ENCODE measurements at places on chromosomes 2 and 18.

DNA sequence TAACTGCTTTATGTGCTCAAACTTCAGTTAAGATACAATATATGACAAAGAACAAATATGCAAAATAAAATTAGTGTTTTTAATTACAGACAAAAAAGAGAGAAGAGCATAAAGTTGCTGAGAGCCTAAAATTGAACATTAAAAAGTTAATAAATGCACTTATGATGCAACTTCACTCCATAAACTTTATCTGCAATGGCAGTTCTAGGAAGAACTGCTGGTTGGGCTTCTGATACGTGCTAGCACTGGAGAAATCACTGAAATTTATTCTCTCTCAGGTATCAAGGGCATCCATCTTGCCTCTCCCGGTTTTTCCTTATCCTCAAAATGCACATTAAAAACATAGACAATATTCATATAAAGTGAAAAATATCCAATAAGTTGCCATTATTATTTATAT is 35.7 kb downstream of the MYO3B start:
- no peak for DNase-seq

DNA sequence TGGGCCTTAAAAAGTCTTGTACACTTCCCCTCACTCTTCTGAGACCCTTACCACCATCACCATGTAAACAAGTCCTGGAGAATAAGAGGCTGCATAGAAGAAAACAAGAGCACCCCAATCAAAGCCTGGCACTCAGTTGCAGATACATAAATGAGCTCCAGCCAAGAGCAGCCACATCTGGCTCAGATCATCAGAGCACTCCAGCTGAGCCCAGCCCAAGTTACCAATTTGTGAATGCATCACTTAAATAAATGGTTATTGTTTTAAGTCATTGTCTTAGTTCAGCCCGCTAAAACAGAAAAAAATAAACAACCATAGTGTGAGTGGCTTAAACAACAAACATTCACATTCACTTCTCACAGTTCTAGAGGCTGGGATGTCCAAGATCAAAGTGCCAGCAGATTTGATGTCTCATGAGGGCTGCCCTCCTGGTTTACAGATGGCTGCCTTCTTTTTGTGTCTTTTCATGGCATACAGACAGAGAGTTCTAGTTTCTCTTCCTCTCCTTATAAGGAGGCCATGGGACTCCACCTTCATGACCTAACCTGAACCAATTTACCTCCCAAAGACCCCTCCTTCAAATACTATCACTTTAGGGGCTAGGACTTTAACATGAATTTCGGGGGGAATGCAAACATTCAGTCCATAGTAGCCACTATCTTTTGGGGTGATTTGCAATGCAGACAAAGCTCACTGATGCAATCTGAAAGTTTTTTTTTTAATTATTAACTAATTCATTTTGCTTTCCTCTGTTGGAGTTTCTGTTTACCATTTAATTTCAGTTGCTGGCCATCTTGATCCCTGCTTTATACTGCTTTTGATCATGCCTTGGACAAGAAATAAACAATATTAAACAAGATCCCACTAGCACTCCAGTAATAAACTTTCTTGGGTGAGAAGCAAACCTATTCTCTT is 187.5 kb upstream of the ACVR2A start:
- no peak for DNase-seq

DNA sequence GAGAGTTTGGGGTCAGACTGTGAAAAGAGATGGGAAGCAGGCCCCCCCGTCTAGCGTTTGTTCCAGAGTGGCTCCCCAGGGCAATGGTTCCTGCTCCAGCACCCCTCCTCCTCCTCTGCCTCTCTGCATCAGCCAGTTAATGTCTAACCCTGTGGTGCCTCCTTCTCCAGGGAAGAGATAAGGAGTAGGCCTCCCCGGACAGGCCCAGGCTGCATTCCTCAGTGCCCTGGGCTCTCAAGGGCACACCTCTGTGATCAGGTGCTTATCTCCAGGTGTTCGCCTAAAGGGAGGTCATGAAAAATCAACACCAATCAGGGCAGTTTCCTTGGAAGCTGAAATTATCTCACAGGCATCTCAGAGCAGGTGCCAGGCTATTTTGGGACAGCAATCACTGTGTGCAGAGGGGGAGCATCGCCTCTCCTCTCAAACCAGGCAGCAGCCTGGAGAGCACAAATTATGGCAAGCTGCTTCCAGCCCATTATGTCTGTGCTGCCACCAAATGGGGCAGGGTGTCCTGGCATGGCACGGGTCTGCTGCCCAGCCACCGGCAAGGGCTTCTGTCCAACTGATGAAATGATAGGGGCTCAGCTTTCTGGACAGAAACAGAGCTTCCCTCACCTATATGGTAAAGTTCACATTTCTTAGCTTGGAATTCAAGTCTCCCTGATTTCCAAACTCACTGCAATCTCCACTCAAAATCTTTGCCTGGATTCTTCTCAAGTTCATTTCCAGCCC is 255.8 kb upstream of the SLC14A2 start:
- no peak for DNase-seq

GRCh38 chr2:188893972-188894371 is 80.2 kb upstream of the COL3A1 start:
- DNase-seq: no peak

DNA sequence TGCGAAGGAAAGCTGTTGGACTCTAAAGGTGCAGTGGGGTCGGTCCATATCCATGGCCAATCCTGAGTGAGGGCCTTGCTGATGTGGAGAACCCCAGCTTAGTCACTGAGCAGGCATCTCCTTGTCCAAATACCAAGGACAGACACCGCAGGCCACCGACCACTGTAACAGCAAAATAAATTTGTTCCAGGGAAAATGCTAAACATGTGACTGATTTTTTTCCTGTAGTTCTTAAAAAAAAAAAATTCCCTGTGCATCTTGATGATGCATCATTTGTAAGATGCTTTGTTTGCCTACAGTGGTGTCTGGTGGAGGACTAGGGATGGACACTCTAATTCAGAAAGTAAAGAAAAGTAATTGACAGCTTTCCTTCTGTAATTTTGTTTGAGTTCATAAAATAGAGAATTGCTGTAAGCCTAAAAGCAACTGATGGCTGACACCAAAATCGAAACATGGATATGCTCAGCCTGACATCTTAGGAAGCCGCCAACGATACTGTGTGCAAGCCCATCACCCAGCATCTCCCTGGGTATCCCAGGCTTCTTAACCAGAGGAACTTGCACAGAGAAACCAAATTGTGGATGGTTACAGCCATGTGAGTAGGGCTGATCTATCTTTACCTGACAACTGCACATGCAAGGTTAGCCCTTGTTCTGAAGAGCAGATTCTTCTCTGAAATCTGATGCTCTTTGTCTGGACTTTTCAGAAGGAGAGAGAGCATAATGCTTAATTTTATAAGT is 188.6 kb downstream of the ARL4C start:
- no peak for DNase-seq

GRCh38 chr18:76493213-76494161 is 1.6 kb downstream of the ZNF516 start:
- no peak for DNase-seq

DNA sequence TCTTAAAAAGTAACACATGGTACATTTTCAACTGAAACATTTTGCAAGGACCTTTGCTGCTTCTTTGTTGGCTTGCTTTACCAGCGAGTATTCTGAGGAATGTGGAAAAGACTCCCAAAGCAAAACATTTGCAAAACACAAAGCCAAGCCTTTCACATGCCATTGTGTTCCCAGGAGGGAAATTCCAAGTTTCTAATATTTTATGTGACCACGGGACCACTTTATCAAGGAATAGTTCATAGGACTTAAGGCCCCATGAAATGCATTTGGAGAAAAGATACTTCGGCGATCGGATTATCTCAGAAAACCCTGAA is 26.2 kb downstream of the CYP27C1 start:
- DNase-seq: no peak

- no peak for DNase-seq
Observed at GRCh38 chr2:221657806-221658205, 85.7 kb upstream of the EPHA4 start.

GRCh38 chr18:34704823-34705222 is 5.3 kb upstream of the DTNA start:
- no peak for DNase-seq

DNA sequence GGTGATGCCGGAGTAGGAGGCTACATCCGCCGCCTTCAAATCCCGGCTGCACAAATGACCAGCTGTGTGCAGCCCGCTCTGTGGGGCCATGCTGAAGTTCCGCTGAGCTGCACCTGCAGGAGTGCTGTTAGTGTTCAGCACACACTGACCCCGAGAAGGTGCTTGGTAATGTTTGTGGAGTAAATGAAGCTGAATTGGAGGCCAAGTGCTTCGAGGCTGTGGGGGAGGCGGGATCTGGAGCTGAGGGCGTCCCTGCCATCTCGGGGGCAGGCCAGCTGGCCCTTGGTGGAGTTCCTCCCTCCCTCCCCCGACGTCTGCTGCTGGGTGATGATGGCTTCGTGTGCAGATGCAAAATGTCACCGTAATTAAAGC is 23.2 kb downstream of the KCNF1 start:
- DNase-seq: no peak

- DNase-seq: no peak
Observed at GRCh38 chr2:3689998-3690748, 13.2 kb upstream of the DCDC2C start.

GRCh38 chr2:119354860-119355259 is 11.8 kb downstream of the C2orf76 start:
- no peak for DNase-seq

DNA sequence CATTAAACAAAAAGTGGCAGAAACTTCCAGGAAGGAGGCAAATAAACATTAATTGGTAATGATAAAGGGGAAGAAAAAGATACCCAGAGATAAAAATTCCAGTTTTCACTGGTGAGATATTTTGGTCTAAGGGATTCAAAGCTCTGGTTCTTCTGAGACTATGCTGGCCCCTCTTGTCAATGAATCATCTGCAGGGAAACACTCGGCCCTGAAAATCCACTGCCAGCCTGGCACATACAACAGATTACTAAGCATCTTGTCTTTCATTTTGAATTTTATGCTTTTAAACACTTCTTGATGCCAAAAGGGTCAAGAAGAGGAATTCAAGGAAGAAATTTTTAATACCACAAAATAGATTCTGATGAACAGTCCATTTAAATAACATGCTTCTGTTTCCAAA is 1603.8 kb upstream of the ZEB2 start:
- no peak for DNase-seq

DNA sequence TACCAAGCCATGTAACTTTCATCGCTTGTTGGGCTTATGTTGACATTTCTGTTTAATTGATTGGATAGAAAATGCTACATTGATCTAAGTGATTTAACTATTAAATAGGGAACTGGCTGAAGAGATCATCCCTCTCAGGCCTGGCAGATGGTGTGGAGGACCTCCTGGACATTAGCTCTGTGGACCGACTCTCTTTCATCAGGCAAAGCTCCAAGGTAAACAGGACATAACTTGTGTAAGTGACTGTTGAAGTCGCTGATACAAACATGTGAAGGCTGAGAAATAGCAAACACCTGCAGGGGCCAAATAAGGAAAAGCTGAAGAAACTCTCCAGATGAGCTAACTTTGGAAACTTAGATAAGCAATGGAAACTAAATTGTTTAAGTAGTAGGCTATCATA is 68.8 kb downstream of the UNC80 start:
- DNase-seq: no peak

- no peak for DNase-seq
Observed at GRCh38 chr2:64063924-64064331, 44.7 kb upstream of the VPS54 start.

- peak; percentile 47 for DNase-seq
Observed at GRCh38 chr2:138630164-138630563, 128.6 kb downstream of the SPOPL start.

- DNase-seq: peak; percentile 30
Observed at GRCh38 chr18:77004555-77005380, 127.8 kb downstream of the MBP start.

GRCh38 chr2:195051401-195051800 is 605.6 kb upstream of the SLC39A10 start:
- no peak for DNase-seq

DNA sequence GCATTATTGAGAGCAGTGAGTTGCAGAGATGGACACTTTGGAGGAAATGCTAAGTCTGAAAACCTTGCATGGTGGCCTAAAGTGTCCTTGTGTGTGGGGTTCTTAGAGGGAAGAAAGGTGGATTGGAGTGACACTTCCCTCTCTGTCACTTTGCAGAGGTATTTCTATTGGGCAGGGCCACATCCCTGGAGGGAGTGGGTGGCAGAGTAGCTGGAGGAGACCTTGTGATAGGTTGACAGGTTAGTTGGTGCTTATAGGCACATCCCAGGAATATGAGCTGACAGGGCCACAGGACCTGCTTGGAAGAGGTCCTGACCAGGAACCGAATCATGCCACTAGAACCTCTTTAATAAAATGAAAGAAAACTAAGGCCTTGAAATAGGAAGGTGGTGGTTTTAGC is 972 bp upstream of the IGFBP5 start:
- peak; percentile 47 for DNase-seq

DNA sequence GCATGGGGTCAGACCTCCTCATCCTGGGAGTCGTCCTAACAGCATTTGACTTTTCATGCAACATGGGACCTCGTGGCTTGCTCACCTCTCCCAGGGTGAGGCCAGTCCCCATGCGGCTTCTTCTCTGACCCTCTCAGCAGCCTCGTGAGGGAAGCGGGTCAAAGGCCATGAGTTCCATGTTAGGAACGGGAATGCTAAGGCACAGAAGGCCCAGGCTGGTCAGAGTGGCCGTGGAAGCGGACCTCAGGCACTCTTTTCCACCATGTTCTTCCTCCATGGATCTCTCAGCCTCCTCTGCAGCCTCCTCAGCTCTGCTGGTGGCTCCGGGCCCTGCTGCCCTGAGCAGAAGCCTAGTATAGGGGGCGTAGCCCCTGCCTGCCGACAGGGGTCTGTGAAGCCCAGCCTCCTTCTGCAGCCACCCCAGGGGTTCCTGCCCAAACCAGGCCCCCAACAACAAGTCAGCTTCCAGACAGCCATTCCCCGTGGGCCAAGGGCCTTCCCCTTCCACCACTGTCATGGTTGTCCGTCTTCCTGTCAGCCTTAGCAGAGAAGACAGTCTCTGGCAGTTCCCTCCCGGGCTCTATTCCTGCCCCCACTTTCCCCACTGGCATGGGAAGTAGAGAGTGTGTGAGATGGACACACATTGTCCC is 60.0 kb upstream of the OTOF start:
- no peak for DNase-seq

DNA sequence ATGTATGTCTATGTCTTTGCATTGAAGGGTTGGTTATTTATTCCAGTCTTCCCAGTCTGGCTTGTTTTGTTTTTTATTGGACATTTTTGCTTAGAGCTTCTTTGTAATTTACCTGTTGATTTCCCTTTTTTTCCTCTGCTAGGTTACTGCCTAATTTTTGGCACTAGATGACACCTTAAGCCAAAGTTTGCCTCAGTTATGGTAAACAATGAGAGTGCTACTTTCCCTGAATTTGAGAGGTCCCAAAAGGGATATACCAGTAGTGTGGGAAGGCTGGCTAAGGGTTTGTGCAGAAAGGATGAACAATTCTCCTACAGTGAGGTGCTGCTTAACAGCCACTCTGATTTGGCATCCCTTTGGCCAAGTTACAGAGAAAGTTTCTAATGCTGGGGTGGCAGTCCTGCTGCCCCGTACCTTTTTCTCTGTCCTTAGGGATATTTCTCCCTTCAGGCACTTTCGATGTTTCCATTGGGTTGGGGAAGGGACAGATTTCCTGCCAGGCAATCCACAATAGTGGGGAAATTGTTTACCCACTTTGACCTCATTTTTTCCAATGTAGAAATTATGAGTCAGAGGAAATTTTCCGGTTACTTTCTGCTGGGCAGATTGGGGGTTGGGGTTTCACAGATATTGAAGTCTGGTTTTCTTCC is 354.9 kb downstream of the PTPRM start:
- no peak for DNase-seq
